ENCODE measurements at places on chromosomes 13 and 19.

- DNase-seq, result no peak
Measured at GRCh38 chr13:106883976-106884375, 316.0 kb upstream of the ARGLU1 start.

- DNase-seq, result no peak
Measured at GRCh38 chr13:31134039-31134711, 27.5 kb downstream of the HSPH1 start.

- no peak for DNase-seq
Measured at GRCh38 chr19:19217099-19217498, 5.3 kb downstream of the NCAN start.

DNA sequence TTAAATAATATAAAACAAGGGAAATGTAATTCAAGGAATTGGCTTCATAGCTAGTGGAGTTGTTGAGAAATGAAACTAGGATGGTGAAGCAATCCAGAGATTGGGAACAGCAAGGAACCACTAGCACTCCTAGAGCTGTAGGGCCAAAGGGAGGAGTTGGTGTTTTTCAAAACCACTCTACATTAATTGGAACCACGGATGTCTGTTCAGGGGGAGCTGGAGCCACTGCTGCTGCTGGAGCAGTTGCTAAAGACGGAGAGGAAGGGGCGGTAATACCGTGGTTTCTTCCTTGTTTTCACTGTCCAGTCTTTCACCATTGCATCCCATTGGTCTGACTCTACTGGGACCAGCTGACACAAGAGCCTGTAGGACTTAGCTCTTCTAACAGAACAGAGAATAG is 8.5 kb downstream of the DNAJC15 start:
- no peak for DNase-seq

DNA sequence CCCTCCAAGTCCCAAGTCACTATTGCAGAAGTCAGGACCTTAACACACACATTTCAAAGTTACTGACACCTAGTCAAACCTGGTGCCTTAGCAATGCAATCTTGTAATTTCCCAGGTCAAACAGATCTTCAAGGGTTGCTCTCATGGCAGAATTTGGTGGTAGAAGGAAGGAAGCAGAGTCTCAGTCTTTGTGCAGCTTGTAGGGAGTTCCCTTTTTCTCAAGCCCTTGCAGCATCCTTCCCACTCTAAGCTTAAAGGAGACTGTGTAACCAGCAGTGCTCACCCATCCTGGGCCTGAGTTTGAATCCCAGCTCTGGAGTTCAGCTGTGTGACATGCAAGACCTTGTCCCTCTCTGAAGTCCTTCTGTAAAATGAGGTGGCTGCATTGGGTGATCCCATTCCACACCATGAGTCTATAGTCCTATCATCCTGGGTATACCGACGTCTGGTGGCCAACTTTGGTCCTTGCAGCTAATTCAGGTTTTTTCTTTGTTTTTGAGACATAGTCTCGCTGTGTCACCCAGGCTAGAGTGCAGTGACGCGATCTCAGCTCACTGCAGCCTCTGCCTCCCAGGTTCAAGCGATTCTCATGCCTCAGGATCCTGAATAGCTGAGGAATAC is 9.8 kb downstream of the SIGLEC10 start:
- DNase-seq, result no peak

GRCh38 chr19:54606891-54607784 is 13.7 kb downstream of the LILRA1 start:
- no peak for DNase-seq

DNA sequence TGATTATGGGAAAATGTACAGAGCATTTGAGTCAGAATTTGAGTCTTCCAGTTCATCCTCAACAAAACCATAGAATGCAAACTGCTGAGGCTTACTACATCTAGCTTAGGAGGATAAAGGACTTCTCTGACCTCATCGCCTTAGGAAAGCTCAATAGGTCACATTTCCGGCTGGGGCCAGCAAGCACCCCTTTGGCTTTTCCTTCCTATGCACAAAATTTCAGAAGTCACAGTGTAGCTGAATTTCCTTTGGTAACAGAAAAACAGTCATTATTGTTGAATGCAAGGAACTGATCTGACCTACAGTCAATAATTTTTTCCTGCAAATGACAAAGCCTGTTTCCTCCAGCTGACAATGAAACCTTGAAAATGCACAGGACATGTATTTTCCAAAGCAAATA is 32.8 kb upstream of the LRCH1 start:
- DNase-seq, result no peak

GRCh38 chr13:103614761-103615160 is 548.5 kb upstream of the SLC10A2 start:
- DNase-seq, result no peak

DNA sequence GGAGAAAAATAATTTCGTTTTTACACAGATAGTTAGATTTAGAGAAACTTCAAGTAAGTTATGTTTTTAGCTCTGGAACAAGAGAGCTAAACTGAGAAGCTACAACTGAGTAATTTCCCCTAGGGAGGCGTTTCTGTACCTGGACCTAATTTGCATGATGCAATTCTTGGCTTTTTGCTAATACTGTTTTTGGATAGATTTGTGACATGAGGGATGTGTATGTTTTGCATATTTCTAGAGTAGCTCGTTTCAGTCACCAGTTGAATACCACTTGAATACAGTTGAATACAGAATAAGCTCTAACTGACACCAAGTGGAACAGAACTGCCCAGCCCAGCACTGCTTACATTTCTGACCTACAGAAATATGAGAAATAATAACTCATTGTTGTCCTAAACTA is 1227.9 kb upstream of the SPRY2 start:
- no peak for DNase-seq

DNA sequence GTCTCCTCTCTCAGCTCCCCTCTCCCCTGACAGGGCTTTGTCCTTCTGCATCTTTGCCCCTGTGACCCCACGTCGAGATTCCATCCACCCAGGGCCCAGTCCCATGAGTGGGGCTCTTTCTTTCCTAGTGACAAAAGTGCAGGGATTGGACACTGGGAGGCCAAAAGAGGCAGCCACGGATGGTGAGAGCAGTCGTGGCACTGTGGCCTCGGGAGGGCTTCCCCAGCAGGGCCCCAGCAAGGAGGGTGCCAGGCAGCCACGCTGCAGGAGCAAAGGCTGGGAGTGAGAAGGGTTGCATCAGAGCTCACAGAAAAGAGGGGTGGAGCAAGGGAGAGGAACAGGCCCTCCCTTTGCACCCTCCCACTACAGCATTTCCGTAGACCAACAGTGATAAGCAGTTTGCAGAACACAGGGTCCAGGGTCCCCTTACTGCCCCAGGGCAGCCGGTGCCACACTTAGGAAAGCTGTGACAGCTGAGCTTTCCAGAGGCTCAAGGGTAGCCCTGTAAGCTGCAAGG is 4.9 kb downstream of the ZSCAN1 start:
- no peak for DNase-seq

GRCh38 chr13:91329733-91330132 is 17.8 kb upstream of the MIR17HG start:
- no peak for DNase-seq

- no peak for DNase-seq
Measured at GRCh38 chr19:46015687-46016425, 7.0 kb downstream of the PGLYRP1 start.

- DNase-seq, result no peak
Measured at GRCh38 chr13:48155848-48156247, 60.9 kb upstream of the MED4 start.

GRCh38 chr13:95406176-95406575 is 104.9 kb upstream of the ABCC4 start:
- DNase-seq, result no peak

- DNase-seq, result no peak
Measured at GRCh38 chr19:29943615-29944014, 1.6 kb downstream of the URI1 start.

- no peak for DNase-seq
Measured at GRCh38 chr19:46839752-46840497, 10.7 kb downstream of the AP2S1 start.

GRCh38 chr19:44738136-44738535 is 10.4 kb upstream of the BCL3 start:
- DNase-seq, result no peak

DNA sequence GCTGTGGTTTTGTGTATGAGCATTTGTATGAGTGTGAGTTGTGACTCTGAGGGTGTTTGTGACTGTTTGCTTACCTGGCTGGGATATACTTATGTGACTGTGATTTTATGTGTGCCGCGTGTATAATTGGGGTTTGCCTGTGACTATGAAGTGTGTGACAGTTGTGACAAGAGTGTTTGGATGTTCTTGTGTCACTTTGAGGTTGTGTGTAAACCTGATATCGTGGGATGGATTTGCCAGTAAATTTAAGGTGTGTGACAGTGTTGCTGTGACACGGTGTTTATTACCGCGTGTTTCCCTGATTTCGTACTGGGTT is 442 bp downstream of the ZNF420 start:
- no peak for DNase-seq

- no peak for DNase-seq
Measured at GRCh38 chr19:7072541-7072940, 3.0 kb downstream of the ZNF557 start.

GRCh38 chr13:112062072-112062567 is 4.8 kb upstream of the SOX1 start:
- no peak for DNase-seq

DNA sequence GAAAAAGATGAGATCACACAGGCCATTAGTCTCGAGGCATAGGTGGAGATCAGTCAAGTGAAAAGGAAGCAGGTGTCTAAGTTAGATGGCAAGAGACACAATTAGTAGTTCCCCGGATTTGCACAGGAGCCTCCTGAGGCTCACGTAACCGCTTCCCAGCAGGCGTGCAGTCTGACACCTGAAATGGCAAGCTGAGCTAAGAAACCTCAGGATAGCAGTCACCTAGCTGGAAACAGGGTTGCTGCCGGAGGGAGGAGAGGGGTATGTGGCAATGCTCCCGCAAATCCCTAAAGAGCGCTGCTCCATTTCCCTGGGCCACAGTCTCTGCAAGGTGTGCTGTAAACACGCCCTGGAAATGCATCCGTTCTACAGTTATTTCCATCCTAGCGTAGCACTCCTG is 1151.0 kb downstream of the DIAPH3 start:
- no peak for DNase-seq

DNA sequence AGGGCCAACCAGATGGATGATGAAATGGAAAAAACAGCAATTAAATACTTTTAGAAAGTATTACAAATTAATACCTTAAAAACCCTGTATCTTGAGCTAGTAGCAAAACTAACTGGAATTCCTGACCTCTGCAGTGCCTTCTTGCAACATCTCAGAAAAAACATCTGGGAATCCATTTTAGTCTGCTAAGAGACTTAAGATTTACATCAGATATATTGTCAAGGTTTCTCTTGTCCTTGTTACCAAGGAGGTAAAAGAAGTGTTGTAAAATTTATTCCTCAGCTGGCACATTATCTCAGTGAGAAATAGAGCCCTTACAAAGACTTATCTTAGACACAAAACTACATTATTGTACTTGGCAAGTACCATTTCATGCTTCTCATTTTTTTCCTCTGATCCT is 18.5 kb downstream of the KCNRG start:
- DNase-seq, result no peak

GRCh38 chr13:55761986-55762385 is 1378.7 kb upstream of the PRR20A start:
- no peak for DNase-seq

- DNase-seq, result no peak
Measured at GRCh38 chr13:27600711-27601110, 19.6 kb downstream of the LNX2 start.

DNA sequence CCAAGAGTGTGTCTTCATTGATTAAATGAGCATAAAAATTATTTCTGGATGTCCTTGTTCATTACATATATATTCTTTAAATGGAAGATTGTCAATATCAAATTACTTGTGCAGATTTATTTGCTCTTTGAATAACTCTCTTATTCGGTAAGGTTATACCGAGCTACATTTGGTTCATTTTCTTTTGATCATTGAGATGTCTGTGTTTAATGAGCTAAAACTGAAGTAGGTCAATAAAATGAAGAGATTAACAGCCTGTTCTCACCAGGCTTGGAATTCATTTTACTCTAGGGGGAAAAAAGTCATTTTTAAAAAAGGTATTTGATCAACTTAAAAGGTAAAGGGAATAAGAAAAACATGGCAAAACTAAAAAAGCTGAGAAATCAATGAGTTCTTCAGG is 10.6 kb downstream of the GPC5 start:
- DNase-seq, result no peak

GRCh38 chr19:8459095-8459494 is 14.3 kb downstream of the HNRNPM start:
- no peak for DNase-seq

- DNase-seq, result no peak
Measured at GRCh38 chr19:48469934-48470680, 938 bp downstream of the CYTH2 start.

GRCh38 chr19:45271735-45272108 is 20.7 kb downstream of the MARK4 start:
- DNase-seq, result no peak

- DNase-seq, result no peak
Measured at GRCh38 chr13:20198781-20199180, 6.0 kb upstream of the GJB2 start.

GRCh38 chr13:23460921-23461320 is 27.4 kb upstream of the SACS start:
- DNase-seq, result no peak

DNA sequence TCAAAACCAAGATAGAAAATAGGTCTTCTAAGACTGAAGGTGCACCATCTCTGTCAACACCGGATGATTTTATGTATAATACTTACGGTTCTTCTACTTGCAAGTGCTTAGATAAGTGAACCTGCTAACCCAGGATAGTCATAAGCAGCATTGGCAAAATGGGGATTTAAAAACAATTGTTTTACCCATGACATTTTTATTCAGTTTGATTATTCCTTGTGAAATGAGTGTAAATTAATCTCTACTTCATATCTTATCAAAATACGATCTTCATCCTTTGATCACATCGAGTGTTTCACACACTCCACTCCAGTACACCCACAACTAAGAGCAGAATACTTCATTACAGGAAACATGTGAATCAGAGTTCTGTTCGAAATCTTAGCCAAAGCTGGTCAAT is 23.0 kb upstream of the MTRF1 start:
- DNase-seq, result no peak

GRCh38 chr13:74414458-74414857 is 280.3 kb upstream of the KLF12 start:
- no peak for DNase-seq

DNA sequence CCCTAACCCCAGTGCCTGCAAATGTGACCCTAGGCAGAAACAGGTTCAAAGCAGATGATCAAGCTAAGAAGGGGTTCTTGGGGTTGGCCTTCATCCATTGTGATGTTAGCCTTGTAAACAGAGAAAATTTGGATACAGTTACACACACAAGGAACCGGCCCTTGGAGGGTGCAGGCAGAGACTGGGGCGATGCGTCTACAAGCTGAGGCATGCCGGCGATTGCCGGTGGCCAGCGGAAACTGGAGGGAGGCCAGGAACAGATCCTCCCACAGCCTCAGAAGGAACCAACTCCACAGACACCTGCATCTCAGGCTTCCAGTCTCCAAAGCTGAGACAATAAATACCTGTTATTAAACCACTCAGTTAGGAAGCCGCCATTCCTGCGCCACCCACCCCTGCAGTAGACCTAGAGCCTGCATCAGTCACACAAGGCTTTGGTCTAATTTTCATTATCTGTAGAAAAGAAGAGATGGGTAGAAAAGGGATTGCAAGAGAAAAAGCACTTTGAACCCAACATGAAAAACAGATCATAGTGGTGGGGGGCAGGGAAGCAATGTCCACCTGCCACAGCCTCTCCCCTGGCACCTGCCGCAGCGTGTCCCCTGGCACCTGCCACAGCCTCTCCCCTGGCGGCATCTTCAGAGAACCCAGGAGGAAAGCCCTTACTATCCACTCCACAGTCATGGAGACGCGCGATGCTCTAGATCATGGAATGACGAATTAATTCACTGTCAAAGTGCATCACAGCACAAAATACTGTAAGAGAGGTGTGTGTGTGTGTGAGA is 119.7 kb upstream of the SOX1 start:
- peak; percentile 18 for DNase-seq
